ENCODE measurements at places on chromosomes 2 and 18.

DNA sequence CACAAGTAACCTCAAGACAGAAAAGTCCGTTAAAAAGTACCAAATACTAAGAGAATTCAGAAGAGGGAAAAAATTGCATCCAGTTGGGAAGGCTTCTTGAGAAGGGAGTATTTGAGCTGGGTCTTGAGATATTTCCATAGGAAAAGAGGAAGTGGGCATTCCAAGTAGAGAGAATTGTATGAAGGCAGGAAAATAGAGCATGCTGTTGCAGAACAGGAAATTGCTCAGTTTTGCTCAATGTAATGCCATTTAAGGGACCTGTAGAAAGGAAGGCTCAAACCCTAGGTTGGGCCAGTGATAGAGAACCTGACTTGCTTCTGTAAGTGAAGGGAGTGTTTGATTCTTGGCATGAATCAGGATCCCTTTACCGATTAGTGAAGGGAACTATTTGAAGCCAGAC lies 1.0 kb upstream of the ZC3H8 start:
- DNase-seq = peak; percentile 61

GRCh38 chr2:198630384-198630783 lies 826.0 kb downstream of the PLCL1 start:
- DNase-seq = no peak

DNA sequence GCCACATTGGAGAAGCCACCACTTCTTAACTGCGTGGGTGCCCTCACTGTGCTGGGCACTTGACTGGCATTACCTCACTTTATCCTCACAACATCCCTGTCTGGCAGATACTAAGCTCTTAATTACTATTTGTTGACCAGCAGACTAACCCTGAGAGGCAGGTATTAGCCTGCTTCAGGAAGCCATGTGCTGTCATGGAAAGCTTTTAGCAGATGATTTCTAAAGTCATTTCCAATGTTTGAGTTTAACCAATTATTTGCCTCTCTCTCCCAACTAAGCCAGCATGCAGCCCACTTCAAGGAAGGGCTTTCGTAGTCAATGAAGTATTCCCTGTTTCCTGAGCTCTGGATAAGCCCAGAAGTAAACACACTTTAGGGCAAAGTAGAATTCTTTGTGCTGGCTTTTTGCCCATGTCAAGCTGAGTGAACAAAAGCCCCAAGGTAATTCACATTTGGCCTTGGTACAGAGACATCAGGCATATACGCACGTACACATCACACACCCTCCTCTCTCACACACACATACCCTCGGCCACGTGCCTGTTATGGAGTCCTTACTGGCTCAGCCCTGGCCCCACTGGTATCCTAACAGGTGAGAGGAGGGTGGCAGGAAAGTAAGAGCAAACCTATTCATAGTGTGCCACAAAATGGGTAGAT lies 108.6 kb downstream of the C1D start:
- DNase-seq = no peak

GRCh38 chr2:101815739-101816391 lies 118.4 kb downstream of the MAP4K4 start:
- DNase-seq = no peak

GRCh38 chr2:5562865-5563264 lies 129.3 kb upstream of the SOX11 start:
- no peak for DNase-seq

DNA sequence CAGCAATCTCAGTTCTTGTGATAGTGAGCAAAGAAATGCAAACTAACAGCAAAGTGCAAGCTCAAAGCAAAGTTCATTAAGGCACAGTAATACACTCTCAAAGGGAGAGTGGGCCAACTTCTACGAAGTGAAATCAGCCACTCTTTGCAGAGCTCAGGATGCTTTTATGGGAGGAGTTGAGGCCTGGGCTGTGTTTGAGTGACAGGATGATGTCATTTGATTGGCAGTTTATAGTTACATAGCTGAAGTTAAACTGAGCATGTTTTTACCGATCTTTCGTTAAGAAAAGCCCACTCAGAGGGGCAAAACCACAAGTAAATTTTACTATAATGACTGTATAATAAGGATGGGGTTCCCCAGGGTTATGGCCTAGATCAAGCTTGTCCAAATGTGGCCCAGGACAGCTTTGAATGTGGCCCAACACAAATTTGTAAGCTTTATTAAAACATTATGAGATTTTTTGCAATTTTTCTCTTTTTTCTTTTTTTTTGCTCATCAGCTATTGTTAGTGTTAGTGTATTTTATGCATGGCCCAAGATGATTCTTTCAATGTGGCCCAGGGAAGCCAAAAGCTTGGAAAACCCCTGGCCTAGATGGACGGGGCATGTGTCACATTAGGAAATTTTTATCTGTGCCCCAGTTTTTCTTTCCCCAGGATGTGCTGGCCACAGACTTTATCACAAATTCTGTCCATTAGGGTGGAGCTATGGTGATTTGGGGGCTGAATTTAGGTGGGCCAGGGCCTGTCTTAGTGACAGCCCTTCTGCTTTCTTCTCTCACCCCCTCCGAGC lies 8.3 kb upstream of the DNAH7 start:
- DNase-seq = no peak

- no peak for DNase-seq
Measured at GRCh38 chr2:1504311-1504750, 91.1 kb downstream of the TPO start.

All from AML-193 (cell line).